AG09309 (cell line): ENCODE measurements at places on chromosomes 1 and 21.

DNA sequence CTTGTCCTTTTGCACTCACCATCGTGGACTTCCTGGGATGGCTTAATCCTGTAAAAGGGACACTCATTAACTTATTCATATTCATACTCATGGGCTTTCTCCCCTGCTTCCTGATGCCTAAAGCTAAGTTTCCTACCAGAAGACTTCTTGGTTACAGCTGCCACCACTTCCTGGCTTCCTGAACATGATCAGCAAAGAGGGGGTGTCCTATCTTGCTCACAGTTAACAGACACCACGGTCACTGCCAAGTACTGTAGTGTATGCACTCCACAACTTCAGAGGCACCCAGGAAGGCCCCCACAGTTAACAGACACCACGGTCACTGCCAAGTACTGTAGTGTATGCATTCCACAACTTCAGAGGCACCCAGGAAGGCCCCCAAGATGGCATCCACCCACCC, 177.8 kb downstream of the SIPA1L2 start:
- DNase-seq = no peak

DNA sequence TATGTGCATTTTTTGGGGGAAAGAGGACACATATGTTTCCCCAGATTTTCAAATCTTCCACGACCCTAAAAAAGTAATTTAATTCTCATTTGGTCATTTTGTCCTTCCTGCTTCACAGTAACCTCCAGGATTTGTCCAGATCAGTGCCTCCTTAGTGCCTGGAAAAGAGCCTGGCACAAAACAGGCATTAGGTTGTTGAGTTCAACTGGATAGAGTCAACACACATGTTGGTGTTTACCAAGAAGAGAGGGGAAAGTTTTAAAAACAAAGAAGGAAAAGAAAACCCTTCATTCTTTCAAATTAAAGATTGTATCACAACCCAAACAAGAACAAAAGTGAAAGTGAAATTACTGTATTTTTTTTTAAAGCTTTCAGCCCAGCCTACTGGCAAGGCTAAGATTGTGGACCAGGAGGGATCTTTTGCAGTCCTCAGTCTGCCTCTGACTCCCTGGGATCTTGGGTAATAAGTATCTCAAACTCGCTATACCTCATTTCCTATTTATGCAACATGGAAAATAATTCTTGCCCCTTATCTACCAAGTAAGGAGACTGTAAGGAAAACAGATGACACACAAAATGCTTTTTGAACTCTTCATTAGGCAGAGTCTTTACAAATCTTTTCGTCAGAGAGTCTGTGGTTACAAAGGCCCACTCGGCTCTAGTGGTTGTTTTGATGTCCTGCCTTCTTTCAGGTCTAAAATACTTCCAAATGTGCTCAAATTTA, 57.8 kb downstream of the ZNF281 start:
- peak; percentile 99 for DNase-seq

GRCh38 chr1:227780101-227781044, 35.1 kb upstream of the PRSS38 start:
- DNase-seq = no peak

DNA sequence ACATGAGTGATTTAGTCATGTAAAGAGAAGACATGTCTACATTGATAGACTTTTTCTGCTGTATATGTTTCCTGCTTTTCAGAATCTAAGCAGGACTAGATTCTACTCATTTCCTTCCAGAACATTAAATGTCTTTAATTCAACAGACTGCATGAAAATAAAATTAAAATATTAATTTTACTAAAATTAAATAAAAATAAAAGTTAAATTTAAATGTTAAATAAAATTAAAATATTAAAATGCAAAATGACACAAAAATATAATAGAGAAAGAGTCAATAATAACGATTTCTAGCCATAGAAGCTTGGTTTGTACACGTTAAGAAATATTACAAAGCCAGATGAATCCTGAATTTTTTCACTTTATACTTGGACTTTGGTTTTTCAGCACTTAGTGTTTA, 552.8 kb upstream of the NR5A2 start:
- DNase-seq = no peak

DNA sequence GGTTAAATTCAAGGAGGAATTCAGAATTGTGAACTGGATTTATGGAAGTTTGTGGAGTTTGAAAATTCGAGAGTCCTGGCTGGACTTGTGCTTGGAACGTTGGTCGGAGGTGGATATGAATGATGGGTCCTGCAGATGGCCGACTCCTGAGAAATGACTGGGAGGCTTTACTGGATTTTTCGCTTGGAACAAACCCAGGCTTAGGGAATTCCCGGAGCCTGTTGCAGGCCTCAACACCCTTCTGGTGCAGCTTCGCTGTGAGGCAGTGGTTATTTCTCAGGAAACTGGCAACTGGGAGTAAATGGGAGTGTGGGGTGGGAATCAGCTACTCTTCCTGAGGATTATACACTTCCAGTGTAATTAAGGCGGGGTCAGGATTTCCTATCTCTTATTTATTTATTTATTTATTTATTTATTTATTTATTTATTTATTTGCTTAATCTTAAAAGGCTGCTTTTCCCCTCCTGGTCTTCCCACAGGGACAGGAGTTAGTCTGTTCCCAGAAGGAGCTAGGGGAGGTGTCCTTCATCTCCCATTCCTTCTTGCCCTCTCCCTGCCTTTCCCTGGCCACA, 21.1 kb downstream of the MAPKAPK2 start:
- DNase-seq = no peak
